Cortex of kidney (tissue), 1 donor: ENCODE measurements at places on chromosomes 6 and 20.

DNA sequence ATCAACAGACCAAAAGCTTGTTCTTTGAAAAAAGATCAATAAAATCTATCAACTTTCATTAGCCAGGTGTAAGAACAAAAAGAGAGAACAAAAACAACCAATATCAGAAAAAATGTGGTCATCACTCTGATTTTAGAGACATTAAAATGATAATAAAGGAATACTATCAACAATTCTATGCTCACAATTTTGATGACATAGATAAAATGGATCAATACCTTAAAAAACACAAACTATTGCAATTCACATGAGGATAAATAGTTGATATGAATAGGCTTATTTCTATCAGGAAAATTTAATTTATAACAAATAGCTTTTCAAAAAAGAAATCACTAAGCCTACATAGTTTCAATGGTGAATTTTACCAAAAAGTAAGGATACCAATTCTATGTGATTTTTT, 809.4 kb upstream of the EYS start:
- no peak for DNase-seq

GRCh38 chr6:7151381-7151780, 43.6 kb downstream of the RREB1 start:
- no peak for DNase-seq

DNA sequence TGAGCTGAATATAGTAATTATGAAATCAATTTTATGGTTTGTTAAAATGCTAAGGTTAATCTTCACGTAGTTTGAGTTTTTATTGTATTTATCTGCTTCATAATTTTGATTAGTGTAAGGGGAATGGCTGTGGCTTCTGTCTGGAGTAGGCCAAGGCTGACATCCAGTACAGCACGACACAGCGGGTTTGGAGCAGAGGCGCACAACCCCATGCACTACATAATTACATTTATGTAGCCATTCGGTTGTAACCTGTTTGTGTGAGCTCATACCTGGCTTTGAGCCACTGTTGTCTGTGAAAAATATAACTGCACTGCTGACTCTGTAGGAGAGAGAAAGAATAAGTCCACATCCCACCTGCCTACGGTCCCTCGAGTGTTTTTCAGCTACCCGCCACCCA, 615.5 kb downstream of the EYS start:
- DNase-seq = no peak

DNA sequence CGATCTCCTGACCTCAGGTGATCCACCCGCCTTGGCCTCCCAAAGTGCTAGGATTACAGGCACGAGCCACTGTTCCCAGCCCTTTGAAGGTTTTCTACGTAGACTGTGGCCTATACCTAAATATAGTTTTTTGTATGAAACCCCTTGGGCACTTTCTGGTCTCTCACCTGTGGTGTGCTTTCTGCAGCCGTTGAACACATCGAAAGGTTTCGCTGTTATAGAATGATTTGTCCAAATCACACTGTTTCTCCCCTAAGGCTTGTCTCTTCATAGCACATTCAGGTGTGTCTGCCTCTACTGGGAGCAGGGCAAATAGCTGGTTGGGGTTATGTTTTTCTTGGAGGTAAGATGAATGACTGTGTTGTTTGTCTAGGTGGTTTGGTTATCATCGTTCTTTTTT, 597.9 kb downstream of the RNF144B start:
- DNase-seq = no peak

DNA sequence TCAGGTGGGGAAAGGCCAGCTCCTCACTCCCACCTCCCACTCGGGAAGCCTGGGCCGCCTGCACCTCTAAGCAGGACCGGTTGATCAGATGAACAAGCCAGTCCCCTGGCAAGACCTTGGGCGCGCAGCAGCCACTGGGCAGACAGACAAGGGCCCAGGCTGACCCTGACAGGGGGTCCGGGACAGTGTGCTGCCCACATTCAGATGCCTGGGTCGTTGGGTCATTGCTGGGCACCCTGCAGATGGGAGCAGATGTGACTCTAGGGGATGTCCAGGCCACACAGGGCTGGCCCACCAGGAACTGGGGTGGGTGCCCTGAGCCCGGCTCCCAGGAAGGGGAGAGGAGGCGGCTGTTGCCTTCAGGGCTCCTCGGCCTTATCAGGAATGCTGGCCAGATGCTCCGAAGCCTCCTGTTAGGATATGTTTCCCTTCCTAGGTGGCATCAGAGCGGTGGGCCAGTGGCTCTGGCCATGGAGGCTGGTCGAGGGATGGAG, 17.3 kb upstream of the FRMD1 start:
- no peak for DNase-seq

GRCh38 chr6:11198663-11199603, 33.5 kb downstream of the NEDD9 start:
- no peak for DNase-seq

GRCh38 chr6:56497240-56497639, 145.4 kb downstream of the DST start:
- DNase-seq = no peak

DNA sequence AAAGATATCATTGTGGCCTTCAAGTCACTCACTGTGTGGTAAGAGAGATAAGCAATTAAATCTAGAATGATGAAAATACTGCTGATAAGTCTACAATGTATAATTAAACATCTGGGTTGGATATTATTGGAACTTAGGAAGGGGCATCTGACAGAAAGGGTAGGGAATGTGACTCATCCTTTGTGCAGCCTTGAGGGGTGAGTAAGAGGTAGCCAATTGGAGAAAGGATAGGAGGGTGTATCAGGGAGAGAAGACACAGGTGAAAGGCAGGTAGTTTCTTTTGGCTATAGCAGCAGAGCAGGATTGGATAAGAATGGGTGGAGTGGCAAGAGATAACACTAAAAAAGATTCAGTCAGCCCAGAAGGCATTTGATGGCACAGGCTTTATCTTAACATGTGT, 182.0 kb downstream of the COL21A1 start:
- DNase-seq = no peak
